ENCODE measurements at places on chromosomes 12 and 14.

- no peak for DNase-seq
Measured at GRCh38 chr12:97323154-97323553, 139.4 kb upstream of the RMST start.

- DNase-seq, result no peak
Measured at GRCh38 chr12:7695237-7695560, 376 bp downstream of the GDF3 start.

DNA sequence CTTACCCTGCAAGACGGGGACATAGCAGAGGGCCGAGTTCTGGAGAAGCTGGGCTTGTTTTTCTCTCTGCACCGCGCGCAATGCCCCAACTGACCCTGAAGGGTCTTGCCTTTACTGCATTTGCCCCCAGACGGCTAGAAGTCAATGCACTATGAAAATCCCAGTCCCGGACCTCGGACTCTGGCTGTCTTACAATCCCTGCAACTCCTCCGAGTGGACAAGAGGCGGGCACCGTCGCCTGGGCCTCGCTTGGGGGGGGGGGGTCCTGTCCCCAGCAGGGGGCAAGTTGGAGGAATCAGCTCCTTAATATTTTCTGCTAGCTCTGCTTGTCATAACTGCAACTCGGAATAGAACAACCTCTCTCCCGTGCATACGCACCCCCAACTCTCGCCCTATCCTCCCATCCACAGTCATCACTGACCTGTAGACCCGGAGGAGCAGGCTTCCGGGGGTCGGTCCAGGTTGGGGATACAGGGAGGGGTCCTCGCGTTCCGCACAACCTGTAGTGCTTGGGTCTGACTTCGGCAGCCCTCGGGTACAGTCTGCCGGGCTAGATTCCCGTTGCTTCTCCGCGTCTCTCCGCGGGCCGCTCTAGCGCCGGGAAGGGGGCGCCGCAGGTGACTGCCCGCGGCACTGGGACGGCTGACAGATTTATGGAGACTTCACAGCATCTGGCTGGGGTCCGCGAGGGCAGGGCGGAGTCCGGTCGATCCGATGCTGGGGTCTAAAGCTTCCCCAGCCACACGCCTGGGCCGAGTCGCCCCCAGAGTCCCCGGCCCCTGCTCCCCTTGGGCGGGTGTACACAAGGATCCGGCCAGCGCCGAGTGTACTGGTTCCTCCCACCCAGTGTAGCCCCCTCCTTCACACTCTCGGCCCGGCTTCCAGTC is 3.3 kb upstream of the PAX9 start:
- DNase-seq, result no peak

GRCh38 chr12:31035226-31035625 is 38.4 kb upstream of the DDX11 start:
- no peak for DNase-seq

DNA sequence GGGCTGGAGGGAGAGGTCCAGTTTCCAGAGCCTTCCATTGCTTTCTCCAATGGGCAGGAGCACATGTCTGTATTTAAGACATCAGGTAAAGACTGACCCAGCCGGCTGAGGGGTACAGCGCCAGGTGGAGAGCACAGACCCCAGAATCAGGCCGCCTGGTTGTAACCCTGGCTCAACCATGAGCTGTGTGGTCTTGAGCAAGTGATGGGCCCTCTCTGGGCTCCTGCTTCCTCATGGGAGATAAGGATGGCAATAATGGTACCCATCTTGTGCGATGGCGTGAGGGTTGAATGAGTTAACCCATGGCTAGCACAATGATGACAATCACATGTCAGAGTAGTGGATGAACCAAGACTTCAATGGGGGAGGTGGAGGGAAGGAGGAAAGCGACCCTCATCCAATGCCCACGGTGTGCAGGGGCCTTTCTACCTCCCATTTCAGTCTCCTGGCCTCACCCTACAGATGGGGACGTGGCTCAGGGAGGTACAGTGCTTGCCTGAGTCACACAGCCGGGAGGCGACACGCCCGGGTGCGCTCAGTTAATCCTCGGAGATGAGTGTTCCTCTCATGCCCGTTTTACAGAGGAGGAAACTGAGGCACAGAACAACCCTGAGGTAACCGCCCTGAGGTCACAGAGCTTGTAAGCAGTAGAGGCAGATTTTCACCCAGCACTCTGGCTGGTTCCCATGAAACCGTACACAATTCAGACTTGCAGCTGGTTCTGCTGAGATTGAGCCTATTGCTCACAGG is 163.9 kb downstream of the RBM19 start:
- DNase-seq, result no peak

GRCh38 chr12:46435625-46436024 is 63.1 kb upstream of the SLC38A2 start:
- no peak for DNase-seq
